ENCODE measurements at places on chromosomes 11 and 22. TPM values are rescaled to one million over a fixed set of nuclear protein-coding genes. Genes with fewer than 3 reads are reported as not detected.

The DRICH1 gene
- 1.0 TPM for polyA plus RNA-seq

- H3K27me3 ChIP-seq: no peaks in the 10 kb centered on the region
- H3K4me3 ChIP-seq: no peak overlapping the region
- DNase-seq: no peak
- no peak overlapping the region for H3K27ac ChIP-seq
Measured at GRCh38 chr11:99571094-99571493, 550.3 kb downstream of the CNTN5 start.

- no peak overlapping the region for H3K27ac ChIP-seq
- H3K4me3 ChIP-seq: no peak overlapping the region
- peak; percentile 75 for DNase-seq
- peaks cover 13% of the 10 kb centered on the region for H3K27me3 ChIP-seq
- no peaks in the 10 kb centered on the region for H3K36me3 ChIP-seq
Measured at GRCh38 chr22:27804470-27805297, 3.1 kb upstream of the MN1 start.

- peak; percentile 82 for DNase-seq
- no peak overlapping the region for H3K4me3 ChIP-seq
- no peaks in the 10 kb centered on the region for H3K36me3 ChIP-seq
- H3K27ac ChIP-seq: peak overlapping the region; percentile 63
- H3K4me1 ChIP-seq: no peaks in the 10 kb centered on the region
Measured at GRCh38 chr11:70788248-70789022, 390.1 kb downstream of the CTTN start.

DNA sequence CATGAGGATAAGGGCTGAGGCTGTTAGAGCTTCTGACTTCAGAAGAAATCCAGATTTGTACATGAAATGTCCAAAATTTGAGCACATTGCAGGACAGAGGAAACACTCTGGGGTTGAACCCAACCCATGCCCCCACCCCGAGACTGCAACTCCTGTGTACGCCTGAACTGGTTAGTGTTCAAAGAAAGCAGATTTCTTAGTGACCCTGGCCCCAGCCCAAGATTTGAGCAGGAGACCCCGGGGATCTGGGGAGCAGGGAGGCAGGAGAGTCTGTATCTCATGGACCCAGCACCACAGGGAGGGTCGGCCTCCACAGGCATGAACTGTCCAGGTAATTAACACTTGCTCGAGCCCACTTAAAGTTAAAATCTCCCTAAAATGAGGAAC lies 69.3 kb upstream of the WNT7B start:
- H3K27me3 ChIP-seq: no peaks in the 10 kb centered on the region
- H3K27ac ChIP-seq: peak overlapping the region; percentile 88
- H3K4me1 ChIP-seq: peaks cover 34% of the 10 kb centered on the region
- H3K4me3 ChIP-seq: no peak overlapping the region
- no peak for DNase-seq

DNA sequence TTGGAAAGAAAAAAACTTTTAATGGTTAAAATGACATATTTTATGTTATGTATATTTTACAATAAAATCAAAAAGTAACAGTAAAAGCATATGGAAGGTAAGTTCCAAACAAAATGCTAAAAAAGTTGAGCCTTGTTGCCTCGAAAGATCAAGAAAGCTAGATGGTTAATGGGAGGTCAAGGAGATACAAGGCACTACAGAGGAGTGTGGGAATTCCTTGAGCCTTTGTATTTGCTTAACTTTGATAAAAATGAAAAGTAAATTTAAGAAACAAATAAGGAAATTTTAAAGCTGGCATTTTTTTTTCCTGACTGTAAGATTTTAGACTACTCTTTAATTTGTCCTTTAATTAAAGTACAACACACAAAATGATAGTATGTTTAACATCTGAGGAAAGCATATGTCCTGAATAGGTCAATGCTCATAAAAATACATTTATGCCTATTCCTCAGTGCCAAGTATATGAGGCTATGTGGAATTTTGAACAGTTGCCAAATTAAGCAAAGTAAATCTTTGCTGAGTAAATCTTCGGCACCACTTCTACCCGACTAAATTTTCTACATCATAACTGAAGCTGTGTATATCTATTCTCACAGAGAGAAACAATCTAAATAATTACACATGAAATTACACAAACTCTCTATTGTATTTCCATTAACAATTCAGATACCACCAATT lies 108.8 kb downstream of the TTC28 start:
- H3K27ac ChIP-seq: no peak overlapping the region
- no peaks in the 10 kb centered on the region for H3K27me3 ChIP-seq
- no peaks in the 10 kb centered on the region for H3K4me1 ChIP-seq
- no peaks in the 10 kb centered on the region for H3K36me3 ChIP-seq

DNA sequence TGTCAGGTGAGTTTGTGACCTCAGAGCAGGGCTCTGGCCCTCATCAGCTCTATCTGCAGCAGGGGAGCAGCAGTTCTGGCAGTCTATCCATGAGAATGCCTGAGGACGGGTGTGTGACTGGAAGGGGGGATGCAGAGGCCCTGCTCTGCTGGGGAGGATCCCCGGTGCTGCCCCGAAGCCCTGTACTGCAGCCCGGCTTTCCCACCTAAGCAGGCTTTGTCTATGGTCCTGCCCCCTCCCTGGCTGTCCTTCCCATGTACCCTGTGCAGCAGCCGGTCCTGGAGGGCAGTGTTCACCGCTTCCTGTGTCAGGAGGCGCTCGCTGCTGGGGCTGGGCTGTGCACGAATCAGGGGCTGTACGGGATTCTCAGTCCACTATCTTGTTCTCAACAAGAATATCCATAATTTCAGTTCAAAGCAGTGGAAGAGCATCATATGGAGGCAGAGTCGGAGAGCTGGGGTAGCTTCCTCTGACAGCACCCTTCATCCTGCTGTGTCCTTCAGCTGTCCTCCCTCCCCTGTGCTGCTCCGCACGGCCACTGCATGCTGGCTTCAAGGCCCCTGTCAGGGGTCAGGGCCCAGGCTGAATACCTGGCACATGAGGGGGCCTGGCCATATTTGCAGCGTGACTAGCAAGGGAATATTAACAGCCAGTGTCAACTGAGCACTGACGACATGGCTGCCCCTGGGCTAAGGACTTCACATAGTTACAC lies 125.2 kb downstream of the CTTN start:
- H3K4me3 ChIP-seq: no peak overlapping the region
- no peaks in the 10 kb centered on the region for H3K27me3 ChIP-seq
- DNase-seq: no peak
- H3K27ac ChIP-seq: no peak overlapping the region

DNA sequence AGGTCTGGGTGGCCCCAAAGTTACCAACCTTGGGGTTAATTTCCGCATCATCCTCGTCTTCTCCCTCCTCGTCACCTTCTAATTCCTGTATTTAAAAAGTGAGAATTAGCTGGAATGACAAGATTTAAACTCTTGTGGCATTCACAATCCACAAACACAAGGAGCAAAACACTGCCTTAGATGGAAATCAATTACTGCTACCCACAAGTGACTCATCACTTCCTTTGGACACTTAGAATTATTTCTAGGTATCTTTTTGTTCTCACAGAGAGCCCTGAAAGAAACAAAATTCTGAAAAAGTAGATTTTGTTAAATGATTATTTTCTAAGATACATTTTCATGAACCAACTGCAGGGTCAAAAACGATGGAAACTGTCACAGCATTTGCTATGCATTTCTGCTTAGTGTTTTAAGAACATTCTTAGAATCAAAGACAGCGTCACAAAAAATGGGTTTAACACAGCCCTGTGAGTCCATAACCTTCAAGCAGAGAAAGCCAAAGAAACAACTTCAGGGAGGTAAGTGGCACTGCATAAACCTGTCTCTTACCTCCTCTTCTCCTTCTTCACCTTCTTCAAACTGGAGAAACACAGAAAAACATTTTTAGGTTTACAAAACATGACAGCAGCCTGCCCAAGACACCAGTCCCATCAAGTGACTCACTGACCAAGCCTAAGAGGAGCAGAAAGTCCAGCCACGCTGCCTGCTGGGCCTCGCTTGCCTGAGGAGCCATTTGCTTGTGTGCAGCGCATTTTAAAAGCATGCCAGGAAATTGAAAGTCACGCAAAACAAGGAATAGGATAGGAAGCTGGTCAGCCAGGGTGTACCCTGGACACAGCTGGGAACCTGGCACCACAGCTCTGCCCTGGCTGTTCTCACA lies 22.3 kb upstream of the PHLDA2 start:
- no peak for DNase-seq
- H3K4me1 ChIP-seq: no peaks in the 10 kb centered on the region
- no peak overlapping the region for H3K27ac ChIP-seq
- no peak overlapping the region for H3K4me3 ChIP-seq
- H3K27me3 ChIP-seq: no peaks in the 10 kb centered on the region
- H3K36me3 ChIP-seq: peaks cover 85% of the 10 kb centered on the region

GRCh38 chr11:103406357-103406756 lies 297.1 kb downstream of the DYNC2H1 start:
- H3K4me3 ChIP-seq: no peak overlapping the region
- no peaks in the 10 kb centered on the region for H3K4me1 ChIP-seq
- H3K27ac ChIP-seq: no peak overlapping the region
- no peak for DNase-seq
- no peaks in the 10 kb centered on the region for H3K36me3 ChIP-seq
- H3K27me3 ChIP-seq: no peaks in the 10 kb centered on the region
